Pulmonary artery endothelial cell (primary cell): ENCODE measurements at places on chromosomes 3 and 15.

GRCh38 chr3:57164657-57165573, at the start of gene IL17RD:
Gene IL17RD, minus strand, starts transcription at chr3:57165353. Its CDS starts 67 bp downstream, at chr3:57165286.
- DNase-seq: peak; percentile 32

DNA sequence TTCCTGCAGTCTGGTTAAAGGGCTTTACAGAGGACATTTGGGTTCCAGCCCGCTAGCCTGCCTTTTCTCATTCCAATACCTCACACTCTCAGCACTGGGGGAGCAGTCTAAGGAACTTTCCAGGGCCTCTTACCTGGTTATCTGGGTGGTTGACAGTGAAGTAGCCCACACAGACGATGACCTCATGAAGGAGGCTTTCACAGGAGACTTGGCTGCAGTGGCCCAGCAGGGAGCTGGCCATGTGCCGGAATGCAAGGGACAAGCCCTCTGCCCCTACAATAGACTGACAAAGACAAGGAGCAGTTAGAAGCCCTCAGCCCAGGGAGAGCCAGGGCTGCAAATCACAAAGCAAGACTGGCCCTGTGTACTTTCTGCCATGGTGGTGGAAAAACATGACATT, 39.5 kb downstream of the ISL2 start:
- no peak for DNase-seq

- DNase-seq: no peak
Measured at GRCh38 chr15:33136353-33136752, 58.2 kb downstream of the FMN1 start.

DNA sequence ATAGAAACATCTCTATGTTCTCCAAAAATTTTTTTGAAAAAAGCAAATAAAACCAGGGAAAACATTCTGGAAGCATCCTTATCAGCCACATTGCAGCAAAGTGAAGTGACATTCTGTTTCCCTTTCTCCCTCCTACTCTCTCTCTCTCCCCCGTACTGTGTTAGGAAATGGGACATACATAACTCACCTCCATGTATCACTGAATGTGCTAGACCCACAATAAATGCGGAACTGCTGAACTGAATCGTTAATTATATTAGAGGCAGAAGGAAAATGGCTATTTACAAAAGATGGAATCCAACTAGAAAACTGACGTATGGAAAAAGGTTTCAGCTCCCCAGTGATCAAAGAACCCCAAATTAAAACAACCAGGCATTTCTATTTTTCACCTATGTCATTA, 129.8 kb downstream of the MINAR1 start:
- no peak for DNase-seq

DNA sequence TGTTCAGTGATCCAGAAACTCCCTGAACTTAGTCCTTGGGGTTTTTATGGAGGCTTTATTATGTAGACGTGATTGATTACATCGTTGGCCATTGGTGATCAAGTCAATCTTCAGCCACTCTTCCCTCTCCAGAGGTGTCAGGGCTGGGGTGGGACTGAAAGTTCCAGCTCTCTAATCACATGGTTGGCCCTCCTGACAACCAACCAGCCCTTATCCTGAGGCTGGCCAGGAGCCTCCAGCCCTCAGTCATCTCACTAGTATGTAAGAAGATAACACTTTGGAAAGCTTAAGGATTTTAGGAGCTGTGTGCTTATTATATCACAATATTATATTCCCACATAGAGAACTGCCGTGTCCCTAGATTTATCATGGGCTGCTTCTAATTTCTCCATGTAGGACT, 142.3 kb downstream of the VPS8 start:
- no peak for DNase-seq

DNA sequence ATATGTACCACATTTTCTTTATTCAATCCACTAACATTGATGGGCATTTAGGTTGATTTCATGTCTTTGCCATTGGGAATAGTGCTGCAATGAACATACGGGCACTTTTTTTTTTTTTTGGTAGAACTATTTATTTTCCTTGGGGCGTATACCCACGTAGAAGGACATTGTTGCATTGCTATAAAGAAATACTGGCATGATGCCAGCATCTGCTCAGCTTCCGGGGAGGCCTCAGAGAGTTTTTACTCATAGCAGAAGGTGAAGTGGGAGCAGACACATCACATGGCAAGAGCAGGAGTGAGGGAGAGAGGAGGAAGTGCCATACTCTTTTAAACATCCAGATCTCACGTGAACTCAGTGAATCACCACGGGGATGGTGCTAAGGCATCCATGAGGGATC, 197.0 kb downstream of the SQOR start:
- DNase-seq: no peak

DNA sequence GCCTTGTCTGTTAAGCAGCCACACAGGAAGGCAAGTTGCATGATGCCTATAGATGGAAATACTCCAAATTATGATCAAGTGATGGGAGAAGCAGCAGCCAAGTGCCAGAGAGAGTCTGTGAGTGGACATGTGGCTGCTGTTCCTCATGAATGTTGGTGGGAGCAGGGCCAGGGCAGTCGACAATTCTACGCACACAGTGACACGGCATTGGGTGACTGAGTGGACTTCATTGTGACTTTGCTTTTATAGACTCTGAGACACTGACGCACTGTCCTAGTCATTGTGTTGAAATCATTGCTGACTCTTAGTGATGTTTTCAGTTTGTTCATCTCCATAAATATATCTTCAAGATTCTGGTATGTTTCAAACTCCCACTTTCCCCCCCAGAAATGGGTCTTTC, 246.3 kb upstream of the SEMA6D start:
- DNase-seq: no peak

- DNase-seq: no peak
Measured at GRCh38 chr3:162353414-162353813, 856.8 kb downstream of the OTOL1 start.

DNA sequence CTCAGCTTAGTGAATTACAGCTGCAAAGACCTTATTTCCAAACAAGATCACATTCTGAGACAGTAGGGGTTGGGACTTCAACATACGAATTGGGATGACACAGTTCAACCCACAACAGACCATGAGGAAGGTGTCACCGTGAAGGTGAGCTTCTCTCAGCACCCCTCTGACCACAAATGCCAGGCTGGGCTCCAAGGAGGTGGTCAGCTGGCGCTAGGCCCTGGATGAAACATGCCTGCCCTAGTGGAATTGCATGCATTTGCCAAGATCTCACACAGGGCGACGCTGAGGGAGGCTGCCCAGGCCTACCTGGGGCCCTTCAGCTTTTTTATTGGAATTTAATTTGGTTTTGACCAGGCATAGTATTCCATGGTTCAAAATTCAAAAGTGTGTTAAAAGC, 1.8 kb downstream of the CFAP100 start:
- DNase-seq: no peak

DNA sequence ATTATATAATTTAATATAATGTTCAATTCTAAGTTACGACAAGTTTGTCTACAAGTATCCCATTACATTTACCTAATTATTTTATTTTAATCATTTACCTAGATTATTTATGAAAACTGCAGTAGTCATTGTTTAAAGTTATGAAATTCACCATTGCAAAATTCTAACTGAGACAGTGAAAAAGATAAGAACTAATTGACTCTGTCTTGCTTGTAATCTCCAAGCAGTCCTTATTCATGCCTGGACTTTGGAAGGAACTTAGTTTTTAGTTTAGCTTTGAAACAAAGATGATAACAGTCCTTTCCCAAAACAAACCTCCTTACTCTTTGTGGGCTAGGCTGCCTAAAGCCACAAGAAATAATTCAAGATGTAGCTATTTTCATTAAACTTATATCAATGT, 165.0 kb downstream of the SUCNR1 start:
- DNase-seq: no peak

DNA sequence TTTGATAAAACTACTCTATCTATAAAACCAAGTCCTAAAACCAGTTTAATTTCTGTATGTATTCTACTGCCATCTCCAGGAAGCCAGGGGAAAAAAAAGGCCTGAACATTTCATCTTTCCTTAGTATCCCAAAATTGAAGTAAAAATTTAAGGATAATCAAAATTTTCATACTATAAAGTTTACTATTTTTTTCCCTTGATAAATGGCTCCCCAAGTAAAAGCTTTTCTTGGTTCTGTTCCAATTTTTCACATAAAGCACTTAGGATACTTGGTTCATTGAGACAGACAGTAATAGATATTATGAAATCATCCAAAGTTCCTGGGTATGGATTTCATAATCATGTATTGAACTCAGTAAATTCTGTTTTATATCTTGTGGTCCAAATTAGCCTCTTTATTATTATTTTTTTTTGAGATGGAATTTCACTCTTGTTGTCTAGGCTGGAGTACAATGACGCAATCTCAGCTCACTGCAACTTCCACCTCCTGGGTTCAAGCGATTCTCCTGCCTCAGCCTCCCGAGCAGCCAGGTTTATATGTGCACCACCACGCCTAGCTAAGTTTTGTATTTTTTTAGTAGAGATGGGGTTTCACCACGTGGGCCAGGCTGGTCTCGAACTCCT, 34.5 kb downstream of the ICE2 start:
- no peak for DNase-seq

DNA sequence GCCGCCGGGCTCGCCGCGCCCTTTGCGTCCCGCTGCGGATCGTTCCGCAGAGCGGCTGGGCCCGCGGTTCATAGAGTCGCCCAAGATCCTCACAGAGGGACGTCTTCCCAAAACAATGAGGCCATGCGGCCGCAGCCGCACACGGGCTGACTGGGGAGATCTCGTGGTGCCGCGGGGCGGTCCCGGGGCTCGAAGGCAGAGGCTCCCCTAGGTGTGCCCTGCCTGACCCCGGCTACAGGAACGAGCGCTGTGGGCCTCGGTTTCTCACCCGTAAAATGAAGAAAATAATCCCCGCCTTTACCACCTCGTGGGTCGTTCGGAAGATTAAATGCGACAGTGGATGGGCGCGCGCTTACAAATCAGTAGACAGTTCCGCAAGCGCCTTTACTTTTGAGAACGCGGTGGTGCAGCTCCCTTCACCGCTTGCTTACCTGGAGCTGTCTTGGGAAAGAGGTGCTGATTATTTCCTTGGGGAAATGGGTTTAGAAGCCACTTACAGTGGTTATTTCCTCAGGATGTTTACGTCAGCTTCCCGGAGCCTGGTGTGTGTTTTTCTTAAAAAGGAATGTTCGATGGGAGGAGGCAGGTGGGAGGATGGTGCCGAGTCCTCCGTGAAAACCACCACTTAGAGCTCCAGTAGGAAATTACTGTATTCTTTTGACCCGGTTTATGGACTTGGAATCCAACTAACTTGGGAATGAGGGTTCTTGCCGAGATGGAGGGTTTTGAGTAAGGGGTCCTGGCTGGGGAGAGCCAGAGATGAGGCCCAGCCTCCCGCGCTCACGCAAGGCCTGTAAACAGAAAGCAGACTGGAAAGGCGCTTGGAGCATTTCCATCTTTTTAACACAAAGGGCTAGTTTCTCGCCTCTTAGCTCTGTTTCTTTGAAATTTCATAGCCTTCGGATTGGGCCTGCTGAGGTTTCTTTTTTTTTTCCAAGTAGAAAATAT, 1.9 kb upstream of the MEX3B start:
- DNase-seq: no peak

- DNase-seq: no peak
Measured at GRCh38 chr3:124126436-124127023, 134.6 kb upstream of the ROPN1 start.

- DNase-seq: no peak
Measured at GRCh38 chr15:98745650-98746374, 97.5 kb downstream of the IGF1R start.

GRCh38 chr15:48001393-48002039, 119.3 kb upstream of the SLC24A5 start:
- DNase-seq: no peak

DNA sequence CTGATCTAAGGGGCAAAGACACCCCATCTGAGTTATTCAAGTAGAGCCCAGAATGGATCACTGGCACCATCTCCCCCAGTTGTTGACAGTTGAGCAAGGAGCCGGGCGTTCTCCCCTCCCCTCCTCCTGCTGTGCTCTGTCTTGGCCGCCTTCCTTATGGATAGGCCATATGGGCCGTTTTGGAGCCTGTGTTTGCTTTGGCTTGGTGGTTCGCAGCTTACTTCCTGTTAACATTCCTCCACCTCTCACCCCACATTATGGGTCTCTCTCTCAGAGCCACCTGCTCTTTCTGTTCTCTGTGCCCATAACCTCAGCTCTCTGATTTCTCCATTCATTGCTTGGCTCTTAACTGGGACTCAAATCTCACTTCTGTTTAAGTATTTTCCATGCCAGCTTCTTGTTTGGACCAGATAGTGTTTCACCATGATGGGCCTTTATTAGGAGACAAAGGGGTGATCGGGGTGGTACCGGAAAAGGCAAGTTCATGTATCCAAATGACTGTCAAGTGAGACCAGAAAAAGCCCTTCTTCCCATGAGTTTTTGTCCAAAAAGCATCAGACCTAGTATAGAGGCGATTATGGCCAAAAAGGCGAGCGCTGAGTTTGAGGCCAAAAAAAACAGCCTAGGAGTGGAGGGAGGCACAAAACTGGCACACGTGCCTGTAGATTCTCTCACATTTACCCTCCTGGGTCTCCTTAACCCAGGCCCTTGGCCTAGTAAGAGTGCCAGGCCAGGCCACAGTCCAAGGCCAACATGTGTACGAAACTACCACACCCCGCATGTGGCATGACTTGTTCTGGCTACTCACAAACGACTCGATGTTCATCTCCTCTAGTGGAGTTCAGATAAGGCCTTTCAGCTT, 62.6 kb downstream of the DUT start:
- peak; percentile 89 for DNase-seq

GRCh38 chr15:76512971-76513370, 176.4 kb downstream of the ISL2 start:
- no peak for DNase-seq

DNA sequence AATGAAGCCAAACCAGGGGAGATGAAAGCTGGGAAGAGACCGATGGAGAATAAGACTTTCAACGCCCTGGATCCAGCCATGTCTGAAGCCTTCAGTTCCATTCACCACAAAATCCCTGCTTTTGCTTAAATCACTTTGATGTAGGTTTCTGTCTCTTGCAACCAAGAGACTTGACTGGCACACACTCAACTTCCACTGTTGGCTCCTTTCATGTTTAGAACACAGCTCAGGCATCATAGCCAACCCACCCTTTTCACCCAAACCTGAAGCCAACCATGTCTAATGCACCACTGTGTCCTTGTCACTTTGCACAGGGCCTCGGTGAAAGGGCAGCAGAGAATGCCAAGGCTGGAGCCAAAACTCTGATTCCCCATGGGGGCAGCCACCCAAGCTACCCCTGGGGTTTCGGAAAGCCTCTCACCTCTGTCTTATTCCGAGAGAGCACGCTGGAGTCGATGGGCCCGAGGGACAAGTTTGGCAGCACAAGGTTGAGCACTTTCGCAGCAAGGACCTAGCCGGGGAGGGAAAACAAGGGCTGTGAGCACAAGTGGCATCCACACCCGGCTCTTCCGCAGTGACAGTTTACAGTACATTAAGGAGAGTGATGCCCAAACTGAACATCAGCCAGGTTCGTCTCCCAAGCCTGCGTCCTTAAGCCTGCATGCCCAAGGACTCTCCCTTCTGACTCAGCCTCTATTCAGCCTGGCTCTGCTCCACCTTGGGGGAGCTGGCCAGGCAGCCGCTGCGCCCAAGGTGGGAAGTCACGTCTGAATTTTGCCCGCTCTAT, 37.6 kb downstream of the ABTB1 start:
- DNase-seq: no peak

DNA sequence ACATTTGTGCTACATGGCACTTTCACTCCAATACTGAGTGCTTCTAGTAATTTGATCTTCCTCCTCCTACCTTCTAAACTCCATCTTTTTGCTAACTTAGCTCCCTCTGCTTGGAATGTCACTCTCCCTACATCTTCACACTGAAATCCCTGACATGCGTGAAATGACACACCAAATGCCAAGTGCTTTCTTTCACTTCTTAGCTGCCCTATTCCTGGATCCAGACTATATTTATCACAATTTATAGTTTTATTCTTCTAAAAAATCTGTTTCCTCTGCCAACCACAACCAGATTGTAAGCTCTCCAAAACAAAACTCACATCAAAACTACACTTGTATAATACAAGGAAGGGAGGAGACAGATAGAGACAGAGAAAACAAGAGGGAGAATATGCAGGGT, 387.3 kb downstream of the FGF12 start:
- DNase-seq: no peak
